ENCODE measurements at places on chromosomes 2 and 18. TPM values are rescaled to one million over a fixed set of nuclear protein-coding genes. Genes with fewer than 3 reads are reported as not detected.

Gene ZNF804A
- polyA plus RNA-seq: 2.1 TPM

Gene RANBP2
- polyA plus RNA-seq: 76.0 TPM

Gene KIAA2012
- 0.12 TPM for polyA plus RNA-seq

Gene CDKL4
- 1.2 TPM for polyA plus RNA-seq

Gene MC2R
- not detected for polyA plus RNA-seq

Gene ADAM23
- 6.9 TPM for polyA plus RNA-seq

Gene CLEC4F
- polyA plus RNA-seq: 0.12 TPM

Gene SRD5A2
- polyA plus RNA-seq: 0.13 TPM

Gene ACKR3
- polyA plus RNA-seq: 53.2 TPM

Gene PROKR1
- 0.40 TPM for polyA plus RNA-seq

DNA sequence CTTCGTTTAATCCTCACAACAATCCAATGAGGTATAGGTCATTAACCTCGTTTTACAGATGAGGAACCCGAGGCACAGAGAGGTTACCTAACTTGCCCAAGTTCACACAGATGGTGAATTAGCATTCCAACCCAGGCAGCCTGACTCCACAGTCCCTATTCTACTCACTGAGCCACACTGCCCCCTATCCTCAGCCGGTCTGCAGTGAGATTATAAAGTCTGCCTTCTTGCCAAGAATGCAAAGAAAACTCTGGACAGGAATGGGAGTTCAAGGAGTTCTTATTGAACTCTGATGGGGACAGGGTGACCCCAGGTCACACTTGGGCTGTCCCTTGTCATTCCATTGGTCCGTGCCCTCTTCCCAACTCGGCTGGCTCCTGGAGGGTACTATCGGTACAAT, 118.1 kb upstream of the MSH6 start:
- DNase-seq: no peak

DNA sequence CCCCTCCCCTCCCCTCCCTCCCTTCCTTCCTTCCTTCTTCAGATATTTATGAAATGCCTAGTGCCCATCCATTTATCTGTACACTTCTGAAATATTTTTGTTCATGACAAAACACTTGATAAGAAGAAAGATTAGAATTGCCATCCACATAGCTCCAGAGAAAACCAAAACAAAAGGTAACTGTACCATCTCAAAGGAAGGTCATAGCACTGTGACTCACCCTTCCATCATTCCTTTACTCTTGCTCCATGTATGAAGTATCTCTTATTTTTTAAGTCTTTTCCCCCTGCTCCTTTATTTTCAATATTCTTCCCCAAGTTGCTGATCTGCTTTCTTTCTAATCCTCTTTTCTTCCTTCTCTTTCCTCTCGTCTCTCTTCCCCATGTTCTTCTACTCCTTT, 9.9 kb downstream of the CNTNAP5 start:
- DNase-seq: no peak

- no peak for DNase-seq
Observed at GRCh38 chr2:156399224-156399949, 36.8 kb upstream of the GPD2 start.

- no peak for DNase-seq
Observed at GRCh38 chr18:49656073-49656692, 94.3 kb downstream of the LIPG start.

DNA sequence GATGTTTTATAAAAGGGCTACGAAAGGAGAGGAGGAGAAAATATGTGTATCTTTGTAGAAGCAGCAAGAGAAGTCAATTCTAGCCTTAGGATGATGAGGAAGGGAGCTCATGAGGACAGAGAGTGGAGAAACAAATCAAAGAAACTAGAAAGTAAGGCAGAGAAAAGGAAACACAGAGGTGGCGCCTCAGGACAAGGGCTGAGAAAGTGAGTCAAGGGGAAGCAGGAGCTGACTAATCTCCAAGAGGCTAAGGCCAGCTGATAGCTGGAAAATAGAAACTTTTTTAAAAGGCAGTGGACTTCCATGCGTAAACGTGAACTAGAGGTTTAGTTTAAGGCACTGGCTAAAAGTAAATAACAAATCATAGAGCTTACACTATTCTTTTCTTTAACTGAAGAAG, 173.3 kb downstream of the ANKRD44 start:
- no peak for DNase-seq

DNA sequence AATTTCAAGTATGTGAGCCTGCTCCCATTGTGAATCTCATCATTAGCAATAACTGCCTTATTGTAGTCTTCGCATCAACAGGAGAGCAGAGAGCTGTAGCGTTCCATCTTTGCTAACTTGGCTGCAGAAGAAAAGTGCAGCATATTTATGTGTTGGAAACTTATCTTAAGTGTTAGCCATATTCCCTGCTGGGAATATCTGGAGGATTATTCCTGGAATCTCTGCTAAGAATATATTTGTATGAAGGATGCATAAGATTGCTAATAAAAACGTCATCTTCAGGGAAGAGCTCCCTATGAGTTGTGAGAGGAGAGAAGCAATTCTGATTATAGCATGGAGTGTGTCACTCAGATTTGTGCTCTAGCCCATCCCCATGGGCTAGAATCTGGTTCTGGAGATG, 115.1 kb upstream of the REG3G start:
- no peak for DNase-seq

DNA sequence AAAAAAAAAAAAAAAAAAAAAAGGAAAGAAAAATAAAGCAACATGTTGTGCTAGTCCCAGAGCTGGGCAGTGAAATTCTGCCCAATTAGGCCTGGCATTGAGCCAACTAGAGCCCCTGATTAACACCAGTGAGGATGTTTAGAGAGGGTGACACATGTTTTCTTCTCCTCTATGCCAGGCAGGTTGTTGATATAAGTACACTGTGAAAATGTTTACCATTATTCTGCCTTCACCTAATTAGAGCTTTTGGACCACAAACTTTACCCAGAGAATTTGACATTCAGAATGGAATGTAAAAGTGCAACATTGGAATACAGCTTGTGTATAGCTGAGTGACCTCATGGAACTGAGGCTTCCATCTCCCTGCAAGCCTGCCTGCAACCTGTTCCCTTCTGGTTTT, 95.9 kb upstream of the MSH2 start:
- DNase-seq: no peak

- no peak for DNase-seq
Observed at GRCh38 chr18:38362286-38362792, 796.7 kb upstream of the CELF4 start.

DNA sequence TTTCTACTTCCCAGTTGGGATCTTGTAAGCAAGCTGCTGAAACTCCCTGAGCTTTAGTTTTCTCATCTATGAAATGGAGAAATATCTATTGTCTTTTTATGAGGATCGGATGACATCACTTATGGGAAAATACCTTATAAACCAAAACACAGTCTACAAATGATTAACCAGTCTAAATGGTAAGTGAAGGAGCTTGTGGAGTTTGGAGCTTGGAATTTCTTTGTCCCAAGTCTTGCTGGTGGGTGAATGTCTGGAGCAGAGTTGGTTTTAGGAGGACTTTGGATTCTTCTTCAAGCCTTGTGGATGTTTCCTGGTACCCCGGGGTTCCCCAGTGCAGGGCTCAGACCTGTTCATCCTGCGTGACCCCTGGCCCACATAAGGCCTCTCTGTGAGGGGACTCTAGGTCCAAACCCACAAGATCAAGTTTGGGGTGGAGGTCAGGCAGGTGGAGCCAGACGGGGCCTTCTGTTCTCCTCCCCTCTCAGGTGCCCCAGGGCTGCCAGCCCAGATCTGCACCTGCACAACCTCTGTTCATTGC, 43.2 kb downstream of the FOSL2 start:
- no peak for DNase-seq

GRCh38 chr2:55882954-55883353, 40.6 kb downstream of the EFEMP1 start:
- DNase-seq: no peak

GRCh38 chr2:109521233-109522062, 92.3 kb downstream of the SEPTIN10 start:
- DNase-seq: no peak

DNA sequence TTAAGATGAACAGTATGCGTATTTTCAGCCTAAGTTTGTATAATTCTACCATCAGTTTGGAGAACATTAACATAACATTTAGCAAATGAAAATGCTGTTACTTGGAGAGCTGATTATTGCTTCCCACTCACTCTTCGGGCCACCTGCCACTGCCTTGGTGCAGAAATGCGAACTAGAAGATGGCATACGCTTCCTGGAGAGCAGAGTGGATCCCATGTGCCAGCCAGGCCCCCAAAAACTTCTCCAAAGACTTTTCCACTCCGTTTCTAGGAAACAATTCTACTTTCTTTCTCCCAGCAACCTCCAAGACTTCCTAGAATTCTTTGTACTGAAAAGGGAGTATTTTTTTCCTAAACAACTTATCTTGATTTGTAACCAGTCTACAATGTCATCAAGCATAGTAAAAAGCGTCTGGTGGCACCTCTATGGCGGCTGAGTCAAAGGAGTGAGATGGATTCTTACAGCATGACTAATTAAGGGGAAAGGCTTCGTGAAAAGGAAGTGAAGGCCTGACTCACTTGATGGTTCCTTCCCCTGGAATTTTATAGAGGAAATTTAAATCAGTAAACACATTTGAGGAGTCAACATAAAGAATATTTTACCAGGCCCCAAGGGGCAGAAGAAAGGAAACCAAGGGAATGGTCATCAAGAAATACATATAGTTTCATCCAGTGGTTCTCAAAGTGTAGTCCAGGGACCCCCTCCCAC, 36.6 kb downstream of the FEZ2 start:
- DNase-seq: peak; percentile 31

DNA sequence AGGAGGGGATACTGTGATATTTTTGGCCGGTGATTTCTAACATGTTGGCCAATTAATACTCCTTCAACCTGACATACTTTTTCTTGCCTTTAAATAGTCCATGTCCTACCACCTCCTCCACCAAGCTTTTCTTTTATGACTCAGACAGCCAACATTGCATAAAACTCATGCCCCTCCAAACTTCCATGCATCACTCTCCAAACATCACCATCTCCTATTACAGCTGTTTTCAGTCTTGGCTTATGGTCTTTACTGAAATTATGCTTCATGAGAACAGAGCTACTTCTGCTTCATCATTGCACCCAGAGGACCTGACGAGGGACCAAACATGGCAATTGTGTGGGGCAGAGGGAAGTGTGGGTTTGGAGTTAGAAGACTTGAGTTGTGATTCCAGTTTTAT, 305.4 kb downstream of the LPIN1 start:
- no peak for DNase-seq

GRCh38 chr2:56240210-56240609, 56.4 kb downstream of the CCDC85A start:
- no peak for DNase-seq

DNA sequence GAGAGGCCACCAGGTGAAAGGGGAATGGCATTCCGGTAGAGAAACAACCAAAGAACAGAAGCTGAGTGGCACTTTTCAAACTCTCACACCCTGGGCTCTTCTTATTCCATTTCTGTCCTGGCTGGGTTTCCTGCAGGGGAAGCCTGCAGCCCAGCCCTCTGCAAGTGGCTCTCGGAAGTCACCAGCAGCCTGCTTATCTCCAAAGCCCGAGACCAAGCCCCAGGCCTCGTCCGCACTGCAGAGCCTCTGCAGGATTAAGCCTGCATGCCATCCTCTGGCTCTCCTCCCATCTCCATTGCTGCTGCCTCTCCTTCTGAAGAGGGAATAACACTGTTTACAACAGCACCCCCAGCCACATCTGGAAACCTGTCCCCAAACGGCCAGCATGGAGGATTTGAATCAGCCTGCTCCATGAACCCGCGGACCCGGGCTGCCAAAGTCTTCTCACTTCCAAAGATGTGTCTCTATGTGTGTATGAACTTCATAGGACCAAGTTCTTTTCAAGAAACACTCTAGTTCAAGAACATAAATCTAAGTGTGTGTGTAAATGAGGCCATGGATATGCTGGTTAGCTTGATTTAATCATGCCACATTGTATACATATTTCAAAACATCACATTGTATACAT, 54.2 kb downstream of the DIPK1C start:
- no peak for DNase-seq

GRCh38 chr2:240387669-240388358, 47.6 kb upstream of the GPC1 start:
- DNase-seq: no peak

GRCh38 chr2:10762651-10763460, 41.4 kb downstream of the ATP6V1C2 start:
- DNase-seq: peak; percentile 55

- DNase-seq: no peak
Observed at GRCh38 chr2:105376789-105377240, 22.0 kb downstream of the FHL2 start.

GRCh38 chr18:32271672-32272208, 81.9 kb downstream of the MEP1B start:
- peak; percentile 40 for DNase-seq

GRCh38 chr2:58122540-58122939, 75.9 kb downstream of the VRK2 start:
- DNase-seq: no peak

- no peak for DNase-seq
Observed at GRCh38 chr18:75830828-75831227, 403.3 kb upstream of the SMIM21 start.

DNA sequence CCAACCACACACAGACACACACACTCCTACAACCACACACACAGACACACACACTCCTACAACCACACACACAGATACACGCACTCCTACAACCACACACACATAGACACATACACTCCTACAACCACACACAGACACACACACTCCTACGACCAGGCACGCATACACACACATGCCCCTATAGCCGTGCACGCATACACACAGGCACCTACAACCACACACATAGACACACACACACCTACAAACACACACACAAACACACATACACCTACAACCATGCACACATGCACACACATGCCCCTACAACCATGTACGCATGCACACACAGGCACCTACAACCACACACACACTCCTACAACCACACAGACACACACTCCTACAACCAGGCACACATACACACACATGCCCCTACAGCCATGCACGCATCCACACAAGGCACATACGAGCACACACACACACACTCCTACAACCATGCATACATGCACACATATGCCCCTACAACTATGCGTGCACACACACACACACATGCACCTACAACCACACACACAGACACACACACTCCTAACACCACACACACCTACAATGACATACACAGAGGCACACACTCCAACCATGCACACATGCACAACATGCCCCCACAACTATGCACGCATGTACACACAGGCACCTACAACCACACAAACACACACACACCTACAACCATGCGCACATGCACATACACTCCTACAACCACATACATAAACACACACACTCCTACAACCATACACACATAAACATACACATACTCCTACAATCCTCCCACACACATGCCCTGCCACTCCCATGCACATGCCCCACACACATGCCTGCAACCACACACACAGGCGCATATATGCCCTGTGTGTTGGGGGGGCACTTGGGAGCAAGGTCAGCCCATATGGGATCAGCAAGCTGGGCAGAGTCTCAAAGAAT, 19.1 kb upstream of the TEX51 start:
- DNase-seq: no peak

GRCh38 chr2:20796374-20796791, 26.5 kb downstream of the LDAH start:
- DNase-seq: no peak

GRCh38 chr2:114929225-114929624, 486.8 kb downstream of the DPP10 start:
- DNase-seq: no peak

All from left kidney (tissue), 8 donors.